ENCODE measurements at places on chromosomes 11 and 22.

DNA sequence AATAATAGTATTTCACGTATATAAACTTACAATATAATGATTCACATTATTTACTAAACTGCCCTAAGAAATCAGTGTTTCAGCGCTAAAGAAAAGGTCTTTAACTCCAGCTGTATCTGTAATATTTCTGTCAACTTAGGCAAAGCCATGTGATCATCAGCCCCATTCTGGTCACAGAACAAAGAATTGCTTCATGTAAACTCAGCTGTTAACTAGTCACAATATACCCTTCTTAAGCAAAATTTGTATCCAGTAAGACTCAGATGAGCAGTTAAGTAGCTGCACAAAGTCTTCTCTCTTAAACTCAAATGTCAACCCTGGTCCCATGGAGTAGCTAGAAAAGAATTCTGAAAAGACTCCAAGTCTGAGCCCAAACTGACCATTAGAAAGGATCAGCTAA is 26.6 kb downstream of the HPS5 start:
- DNase-seq, result no peak

DNA sequence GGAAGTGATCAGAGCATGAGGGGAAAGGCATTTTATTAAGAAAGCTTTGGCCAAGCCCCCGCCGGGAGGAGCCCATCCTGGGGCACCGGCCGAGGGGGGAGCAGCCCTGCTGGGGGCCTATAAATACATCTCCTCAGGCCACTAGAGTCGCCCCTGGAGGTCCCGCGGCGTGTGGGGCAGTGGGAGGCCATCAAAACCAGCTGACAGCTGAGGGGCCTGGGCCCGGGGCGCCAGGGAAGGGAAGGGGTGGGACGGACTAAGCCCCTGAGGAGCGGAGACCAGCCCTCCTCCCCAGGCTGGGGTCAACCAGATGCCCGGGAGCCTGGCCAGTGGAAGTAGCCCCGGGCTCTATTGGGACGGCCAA is 13.1 kb downstream of the SCARF2 start:
- DNase-seq, result no peak

DNA sequence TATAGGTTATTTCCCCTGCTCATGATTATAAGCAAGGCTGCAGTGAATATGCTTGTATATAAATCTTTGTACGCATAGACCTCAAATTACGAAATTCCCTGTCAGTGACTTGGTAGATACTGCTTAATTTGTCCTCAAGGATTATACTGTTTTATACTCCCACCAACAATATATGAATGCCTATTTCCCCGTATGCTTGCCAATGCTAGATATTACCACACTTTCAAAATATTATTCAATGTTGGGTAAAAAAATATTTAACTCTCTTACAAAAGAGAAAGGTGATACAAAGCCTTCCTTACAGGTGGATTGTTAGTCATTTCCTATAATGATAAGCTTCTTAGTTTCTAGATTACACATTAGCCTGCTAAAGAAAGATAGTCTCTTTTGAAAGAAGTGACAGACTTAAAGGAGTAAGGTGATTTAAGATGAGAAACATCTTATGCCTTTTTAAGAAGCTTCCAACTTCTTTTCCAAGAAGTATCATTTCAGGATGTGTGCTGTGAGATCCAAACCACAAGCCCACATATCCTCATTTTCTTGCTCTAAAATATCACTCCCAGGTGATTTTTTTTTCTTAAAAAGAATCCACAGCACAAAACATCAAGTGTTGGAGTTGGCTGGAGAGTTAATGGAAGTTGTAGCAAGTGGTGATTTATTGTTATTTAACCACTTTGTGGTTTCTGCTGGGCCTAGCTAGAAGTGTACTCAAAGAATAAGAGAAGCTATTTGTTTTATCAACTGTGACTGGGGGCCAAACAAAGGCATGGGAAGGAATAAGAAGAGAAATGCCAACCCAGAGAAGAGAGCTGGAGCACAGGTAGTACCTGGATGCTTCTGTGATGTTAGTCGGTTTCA is 59.2 kb downstream of the BARX2 start:
- DNase-seq, result no peak

- DNase-seq, result no peak
These were observed 20.6 kb downstream of the PIWIL3 start for GRCh38 chr22:24753914-24754313.

- DNase-seq, result no peak
These were observed 15.0 kb downstream of the GLB1L3 start for GRCh38 chr11:134291196-134291595.

GRCh38 chr11:132408877-132409276 is 1038.5 kb downstream of the NTM start:
- DNase-seq, result no peak

DNA sequence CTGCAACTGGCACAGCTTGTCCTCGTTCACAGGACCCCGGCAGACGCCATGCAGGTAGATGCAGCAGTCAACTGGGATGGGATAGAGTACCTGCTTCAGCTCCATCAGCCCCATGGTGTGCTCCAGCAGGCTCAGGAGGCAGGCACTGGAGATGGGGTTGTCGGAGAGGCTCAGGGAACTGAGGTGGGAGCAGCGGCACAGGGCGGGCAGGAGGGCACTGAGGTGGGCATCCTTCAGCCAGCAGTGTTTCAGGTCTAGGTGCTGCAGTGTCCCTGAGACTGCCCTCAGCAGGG is 8.7 kb upstream of the TOP3B start:
- no peak for DNase-seq

- DNase-seq, result no peak
These were observed 30.9 kb downstream of the P4HA3 start for GRCh38 chr11:74280494-74280893.

GRCh38 chr11:108734956-108735559 is 70.2 kb downstream of the DDX10 start:
- DNase-seq, result no peak

GRCh38 chr11:7559398-7560283 is 45.8 kb downstream of the PPFIBP2 start:
- no peak for DNase-seq

GRCh38 chr11:96481771-96482170 is 92.0 kb downstream of the JRKL start:
- no peak for DNase-seq

GRCh38 chr11:22079133-22079872 is 113.6 kb upstream of the ANO5 start:
- DNase-seq, result no peak

DNA sequence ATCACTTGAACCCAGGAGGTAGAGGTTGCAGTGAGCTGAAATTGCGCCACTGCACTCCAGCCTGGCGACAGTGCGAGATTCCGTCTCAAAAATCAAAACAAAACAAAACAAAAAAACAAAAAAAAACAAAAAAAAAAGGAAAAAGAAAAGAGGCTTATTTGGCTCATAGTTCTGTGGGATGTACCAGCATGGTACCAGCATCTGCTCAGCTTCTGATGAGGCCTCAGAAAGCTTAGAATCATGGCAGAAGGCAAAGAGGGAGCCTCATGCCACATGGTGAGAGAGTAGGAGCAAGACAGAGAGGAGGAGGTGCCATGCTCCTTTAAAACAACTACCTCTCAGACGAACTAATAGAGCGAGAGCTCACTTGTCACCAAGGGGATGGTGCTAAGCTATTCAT is 10.6 kb upstream of the PTS start:
- DNase-seq, result no peak
